Thyroid gland (tissue), 4 donors: ENCODE measurements at places on chromosomes 7 and 10. TPM values are rescaled to one million over a fixed set of nuclear protein-coding genes. Genes with fewer than 3 reads are reported as not detected.

TYW1B gene
- total RNA-seq, result 3.7 TPM

CNTNAP2 gene
- total RNA-seq, result 0.88 TPM

FANK1 gene
- total RNA-seq, result 9.0 TPM

PCLO gene
- 23.8 TPM for total RNA-seq

TMEM270 gene
- not detected for total RNA-seq

THSD7A gene
- 5.7 TPM for total RNA-seq

PNLIPRP2 gene
- total RNA-seq, result not detected

MYOZ1 gene
- 6.0 TPM for total RNA-seq

RAB19 gene
- 45.5 TPM for total RNA-seq

ZNF92 gene
- total RNA-seq, result 16.4 TPM

PNLIPRP3 gene
- 0.11 TPM for total RNA-seq

DLX6 gene
- 0.81 TPM for total RNA-seq
